ENCODE measurements at places on chromosomes 12 and 14.

GRCh38 chr12:74890237-74890599, 319.4 kb downstream of the KCNC2 start:
- DNase-seq: peak; percentile 95

DNA sequence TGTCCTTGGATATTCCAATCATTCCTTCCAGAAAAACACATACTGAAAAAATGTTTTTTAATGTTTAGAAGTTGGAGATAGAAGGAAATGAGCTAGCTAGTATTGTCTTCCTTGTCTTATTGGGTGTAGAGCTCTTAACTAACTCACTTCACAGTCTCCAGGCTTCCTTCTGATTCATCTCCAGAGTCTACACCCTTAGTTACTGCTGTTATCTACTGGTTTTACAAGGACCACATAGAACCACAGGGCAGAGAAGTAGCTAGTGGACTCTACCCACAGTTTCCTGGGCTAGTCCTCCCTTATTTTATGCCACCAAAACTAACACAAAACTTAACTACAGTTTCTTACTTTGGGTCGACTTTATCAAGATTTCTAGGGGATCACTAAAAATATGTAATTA, 31.0 kb upstream of the DHRS4 start:
- DNase-seq: no peak

GRCh38 chr12:15852383-15852782, 29.8 kb upstream of the STRAP start:
- DNase-seq: no peak

DNA sequence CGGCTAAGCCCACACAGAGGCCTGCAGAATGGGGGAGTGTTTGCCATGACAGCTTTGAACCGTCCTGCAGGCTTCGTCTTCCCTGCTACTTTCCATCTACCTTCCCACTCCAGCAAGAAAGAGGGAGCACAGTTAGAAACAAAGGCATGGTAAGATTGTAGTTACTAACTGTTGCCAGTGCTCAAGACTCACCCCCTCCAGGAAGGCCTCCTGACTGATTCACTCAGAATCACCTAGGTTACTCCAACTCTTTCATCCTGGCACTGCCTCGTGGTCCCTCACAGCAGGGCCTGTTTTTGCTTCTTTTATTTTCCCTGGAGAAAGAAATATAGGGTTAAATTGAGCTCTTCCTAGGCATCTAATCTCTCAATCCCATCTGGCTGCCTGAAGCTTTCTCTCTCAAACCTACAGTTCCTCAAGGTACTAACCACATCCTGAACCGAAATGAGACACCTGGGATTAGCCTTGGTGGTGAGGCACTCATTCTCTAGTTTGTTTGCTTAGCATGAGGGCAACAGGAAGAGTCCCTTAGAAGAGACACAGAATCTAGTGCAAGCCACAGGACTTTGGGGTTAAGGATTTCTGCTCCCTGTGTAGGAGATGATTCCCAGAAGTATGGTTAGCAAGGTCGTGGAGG, 7.8 kb downstream of the GALNT6 start:
- DNase-seq: peak; percentile 96

DNA sequence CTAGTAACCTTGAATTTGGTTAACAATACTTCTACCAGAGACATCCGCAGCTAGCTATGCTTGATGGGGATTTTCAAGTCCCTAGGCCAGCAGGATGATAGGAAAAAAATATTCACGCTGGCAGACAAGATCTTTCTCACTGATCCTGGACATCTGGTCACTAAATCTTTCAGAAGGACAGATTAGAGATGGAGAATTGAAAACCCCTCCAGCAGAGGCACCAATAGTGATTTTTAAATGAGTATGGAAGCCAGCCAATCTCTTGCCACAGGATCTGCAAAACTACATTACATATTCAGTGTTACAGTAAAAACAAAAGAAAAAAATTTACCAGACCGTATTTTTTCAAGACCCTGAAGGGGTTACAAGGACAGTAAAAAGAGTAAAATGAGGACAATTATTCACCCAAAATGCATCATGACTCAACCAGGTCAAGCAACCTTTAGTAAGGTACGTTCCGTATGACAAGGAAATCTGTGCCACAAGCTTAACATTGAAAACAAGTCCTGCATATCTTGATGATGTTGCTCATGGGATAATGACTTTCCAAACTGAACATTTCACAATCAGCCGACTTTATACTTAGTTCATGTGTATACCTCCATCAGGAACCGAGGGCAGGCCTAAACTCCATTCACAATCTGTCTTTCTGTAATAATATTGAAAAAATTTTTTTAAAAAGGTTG, 239.5 kb downstream of the GXYLT1 start:
- no peak for DNase-seq

DNA sequence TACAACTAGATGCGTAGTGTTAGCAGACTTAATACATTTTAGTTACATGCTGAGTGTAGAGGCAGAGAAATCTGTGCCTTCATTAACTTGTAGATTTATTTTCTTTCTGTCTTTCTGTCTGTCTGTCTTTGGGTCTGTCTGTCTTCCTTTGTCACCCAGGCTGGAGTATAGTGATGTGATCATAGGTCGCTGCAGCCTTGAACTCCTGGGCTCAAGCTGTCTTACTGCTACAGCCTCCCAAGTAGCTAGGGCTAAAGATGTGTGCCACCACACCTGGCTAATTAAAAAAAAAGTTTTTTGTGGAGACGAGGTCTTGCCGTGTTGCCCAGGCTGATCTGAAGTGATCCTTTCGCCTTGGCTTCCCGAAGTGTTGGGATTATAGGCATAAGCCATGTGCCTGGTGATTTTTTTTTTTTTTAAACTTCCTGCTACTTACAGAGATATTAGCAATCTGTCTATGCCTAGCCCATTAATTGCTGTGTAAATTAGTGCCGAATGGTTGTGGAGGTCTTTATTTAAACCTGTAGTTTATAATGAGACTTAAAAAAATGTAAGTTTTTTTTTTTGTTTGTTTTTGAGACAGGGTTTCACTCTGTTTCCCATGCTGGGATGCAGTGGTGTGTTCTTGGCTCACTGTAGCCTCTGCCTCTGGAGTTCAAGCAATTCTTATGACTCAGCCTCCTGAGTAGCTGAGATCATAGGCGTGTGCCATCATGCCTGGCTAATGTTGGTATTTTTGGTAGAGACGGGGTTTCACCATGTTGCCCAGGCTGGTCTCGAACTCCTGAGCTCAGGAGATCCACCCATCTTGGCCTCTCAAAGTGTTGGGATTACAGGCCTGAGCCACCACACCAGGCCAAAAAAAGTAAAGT, 22.8 kb downstream of the ERC1 start:
- peak; percentile 65 for DNase-seq

DNA sequence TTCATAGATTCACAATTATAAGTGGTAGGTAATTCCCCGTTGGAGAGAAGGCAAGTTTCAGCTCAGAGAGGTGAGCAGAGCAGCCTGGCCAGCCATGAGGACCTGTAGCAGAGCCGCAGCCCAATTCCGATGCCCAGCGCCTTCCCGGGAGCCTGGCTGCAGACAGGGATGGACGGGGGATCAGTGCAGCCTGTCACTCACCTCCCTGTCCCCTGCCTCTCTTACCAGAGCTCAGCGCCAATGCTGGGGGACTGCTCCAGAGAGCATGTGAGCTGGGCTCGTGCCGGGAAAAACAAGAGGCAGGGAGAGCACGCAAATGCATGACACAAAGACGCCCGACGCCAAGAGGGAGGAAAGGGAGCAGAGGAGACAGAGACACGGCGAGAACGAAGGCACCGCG, 231.9 kb downstream of the BCL11B start:
- DNase-seq: no peak

DNA sequence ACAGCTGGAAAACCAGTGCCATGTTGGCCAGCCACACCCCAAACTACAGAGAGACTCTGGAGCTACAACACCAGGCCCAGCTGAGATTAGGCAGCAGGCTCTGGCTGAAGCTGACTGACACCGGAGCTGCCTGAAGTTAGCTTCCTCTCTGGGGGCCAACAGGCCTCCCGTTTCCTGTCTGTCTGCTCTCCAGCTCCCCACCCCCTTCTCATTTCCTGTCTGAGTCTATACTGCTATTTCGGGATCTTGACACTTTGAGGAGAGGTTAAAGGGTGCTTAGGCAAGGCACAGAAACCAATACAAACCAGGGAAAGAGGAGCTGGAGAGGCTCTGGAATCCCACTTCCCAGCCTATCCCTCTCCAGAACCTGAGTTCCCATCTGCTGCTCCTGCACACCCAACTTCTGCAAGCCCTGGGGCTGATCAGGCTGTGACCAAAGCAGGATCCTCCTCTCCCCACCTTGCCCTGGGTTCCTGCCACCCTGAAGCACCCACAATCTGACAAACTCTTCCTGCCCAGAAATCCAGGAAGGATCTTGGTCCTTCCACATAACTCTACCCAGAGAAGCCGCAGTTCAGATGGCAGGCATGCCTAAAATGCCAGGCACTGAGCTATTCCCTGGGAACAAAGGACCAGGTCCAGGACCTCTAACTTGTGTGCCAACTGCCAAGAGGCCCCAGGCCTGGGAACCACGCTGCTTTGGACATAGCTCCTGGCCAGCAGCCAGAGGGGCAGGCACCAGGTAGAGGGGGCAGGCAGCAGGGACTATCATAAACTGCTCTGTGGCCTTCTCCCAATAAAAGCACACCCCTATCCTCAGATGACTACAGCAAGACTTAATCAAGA, 39.9 kb downstream of the PRPF40B start:
- peak; percentile 44 for DNase-seq

DNA sequence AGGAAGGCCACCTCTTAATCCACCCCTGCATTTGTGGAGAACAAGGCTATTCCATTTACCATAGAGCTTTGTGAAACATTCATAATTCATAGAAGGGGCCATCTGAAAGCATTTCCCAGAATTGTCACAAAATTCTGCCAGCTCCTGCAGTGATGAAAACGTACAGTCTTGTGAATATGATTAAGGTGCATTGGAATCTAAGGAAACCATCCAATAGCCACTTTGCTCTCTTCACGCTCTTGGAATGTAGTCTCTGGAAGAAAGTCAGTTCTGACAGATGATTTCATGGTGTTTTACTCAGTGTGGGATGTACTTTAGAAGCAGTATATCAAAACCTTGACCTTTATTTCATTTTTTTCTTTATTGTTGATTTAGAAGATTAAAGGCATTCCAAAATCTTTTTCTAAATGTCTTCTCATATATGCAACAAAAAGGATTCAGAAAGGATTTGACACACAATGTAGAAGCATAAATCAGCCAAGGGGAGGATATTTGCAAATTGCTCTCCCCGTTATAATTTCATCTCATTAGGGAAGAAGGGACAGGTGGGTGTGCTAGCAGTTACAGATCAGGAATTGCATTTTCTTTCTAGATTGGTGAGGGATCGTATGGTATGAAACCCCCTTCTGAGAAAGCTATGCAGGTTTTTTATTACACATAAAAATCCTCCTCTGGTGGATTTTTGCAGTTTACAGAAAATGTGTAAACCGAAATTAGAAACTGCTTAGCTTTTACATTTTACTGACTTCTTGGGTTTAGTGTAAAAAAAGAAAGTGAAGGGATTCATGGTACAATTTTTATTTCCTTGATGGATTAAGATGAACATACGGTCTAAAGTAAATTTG, 390.2 kb downstream of the LRIG3 start:
- peak; percentile 86 for DNase-seq

- DNase-seq: no peak
Observed at GRCh38 chr14:22658946-22659345, 14.8 kb upstream of the OR6J1 start.

DNA sequence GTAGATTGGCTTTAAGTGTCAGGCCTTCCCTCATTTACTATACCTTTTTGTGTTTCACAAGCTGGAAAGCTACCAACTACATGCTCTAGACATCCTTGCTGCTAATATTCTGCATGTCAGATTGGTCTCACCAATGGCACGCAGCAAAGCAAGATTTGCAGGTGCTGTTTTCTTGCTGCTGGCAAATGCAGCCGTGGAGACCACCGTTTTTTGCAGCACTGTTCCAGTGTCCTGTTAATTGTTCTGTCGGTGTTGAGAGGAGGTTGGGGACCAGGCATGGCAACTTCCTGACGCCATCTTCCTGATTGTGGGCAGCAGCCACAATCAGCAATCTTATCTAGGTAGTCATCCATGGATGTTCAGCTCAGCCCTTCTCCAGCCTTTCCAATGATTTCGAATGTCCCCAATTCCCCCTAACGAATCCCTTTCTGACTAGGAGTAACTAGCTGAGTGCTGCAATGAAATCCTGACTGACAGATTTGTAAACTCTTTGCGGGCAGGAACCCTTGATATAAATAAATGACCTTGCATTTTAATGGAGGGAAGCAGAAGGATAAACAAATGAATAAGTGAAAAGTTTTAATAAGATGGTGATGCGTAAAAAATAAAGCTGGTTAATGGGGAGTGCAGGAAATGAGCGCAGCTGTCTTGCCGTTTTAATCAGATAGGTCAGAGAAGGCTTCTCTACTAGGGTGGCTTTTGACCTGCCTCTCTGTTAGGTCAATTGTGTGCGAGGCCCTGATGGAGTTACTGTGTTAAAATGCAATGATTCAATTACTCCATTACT, 574 bp upstream of the CRADD start:
- DNase-seq: no peak

- DNase-seq: no peak
Observed at GRCh38 chr12:15837141-15837790, 44.9 kb upstream of the STRAP start.

DNA sequence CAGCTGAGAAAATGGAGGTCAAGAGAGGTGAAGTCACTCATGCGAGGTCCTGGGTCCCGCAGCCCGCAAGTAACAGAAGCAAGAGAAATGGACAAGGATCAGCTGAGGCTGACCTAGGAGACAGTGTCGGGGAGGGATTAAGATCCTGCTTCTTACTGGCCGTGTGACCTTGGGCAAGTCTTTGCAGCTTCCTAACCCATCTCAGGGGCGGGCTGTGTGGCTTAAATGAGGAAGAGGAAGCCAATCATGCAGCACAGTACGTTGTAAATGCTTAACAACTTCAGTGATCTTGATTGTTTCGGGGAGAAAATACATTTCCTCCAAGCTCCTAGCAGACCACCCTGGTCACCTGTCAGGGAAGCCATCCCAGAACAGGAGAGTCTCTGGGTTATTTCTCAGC, 7.1 kb upstream of the PGF start:
- no peak for DNase-seq

DNA sequence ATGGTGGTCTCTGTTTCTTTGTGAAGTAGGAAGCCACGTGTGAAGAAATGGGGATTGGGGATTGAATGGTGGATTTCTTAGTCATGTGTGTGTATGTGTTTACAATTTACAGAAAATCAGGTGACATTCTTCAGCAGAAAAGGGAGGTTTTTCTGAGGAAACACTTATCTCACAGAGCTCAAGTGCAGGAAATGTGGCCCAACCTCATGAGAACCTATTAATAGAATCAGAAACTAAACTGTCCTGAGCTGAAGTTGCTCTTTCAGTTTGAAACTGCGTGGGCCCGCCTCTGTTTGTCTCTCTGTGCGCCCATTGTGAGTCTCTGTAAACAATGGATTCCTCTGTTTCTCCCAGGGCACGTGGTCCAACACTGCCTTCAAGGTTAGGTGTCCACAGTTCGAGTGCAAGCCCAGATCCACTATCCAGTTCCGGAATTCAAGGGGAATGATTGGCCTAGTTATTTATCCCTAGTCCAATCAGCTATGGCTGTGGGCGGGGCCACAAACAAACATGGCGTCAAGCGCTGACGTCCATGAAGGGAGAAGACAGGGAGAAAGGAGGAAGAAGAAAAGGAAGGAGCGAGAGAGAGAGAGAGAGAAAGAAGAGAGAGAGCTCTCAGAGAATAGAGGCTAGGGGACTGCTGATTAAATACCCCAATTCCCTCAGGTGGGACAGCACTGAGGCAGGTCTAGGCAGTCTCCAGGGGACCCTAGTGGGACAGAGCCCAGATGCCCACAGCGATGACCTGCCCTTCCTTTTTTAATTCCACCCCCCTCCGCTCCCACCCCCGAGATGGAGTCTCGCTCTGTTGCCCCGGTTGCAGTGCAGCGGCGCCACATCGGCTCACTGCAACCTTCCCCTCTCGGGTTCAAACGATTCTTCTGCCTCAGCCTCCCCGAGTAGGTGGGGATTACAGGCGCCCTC, 31.4 kb upstream of the C12orf76 start:
- DNase-seq: no peak

- no peak for DNase-seq
Observed at GRCh38 chr12:92442782-92443181, 260.0 kb upstream of the PLEKHG7 start.

Measured in PC-3 (cell line).